ENCODE measurements at places on chromosomes 4 and X.

DNA sequence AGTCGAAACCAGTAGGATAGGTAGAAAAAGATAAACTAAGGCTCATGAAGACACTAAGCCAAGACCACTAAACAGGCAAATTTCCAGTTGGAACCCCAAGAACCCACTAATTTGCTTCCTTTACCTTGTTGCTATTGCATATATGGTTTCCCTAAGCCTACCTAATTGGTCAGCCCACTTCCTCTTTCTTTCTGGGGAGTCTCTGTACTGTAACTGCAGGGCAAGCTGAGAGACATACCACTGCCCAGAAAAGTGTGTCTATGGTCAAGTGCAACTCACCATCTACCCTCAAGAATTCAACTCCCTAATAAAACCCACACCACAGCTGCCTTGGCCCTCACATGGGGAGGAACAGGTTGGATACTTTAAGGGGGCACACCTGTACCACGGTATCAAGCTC is 28.6 kb downstream of the IDS start:
- DNase-seq, result no peak

GRCh38 chr4:986428-986878 is 391 bp upstream of the IDUA start:
- no peak for DNase-seq

GRCh38 chrX:44130189-44130588 is 157.0 kb upstream of the NDP start:
- no peak for DNase-seq

DNA sequence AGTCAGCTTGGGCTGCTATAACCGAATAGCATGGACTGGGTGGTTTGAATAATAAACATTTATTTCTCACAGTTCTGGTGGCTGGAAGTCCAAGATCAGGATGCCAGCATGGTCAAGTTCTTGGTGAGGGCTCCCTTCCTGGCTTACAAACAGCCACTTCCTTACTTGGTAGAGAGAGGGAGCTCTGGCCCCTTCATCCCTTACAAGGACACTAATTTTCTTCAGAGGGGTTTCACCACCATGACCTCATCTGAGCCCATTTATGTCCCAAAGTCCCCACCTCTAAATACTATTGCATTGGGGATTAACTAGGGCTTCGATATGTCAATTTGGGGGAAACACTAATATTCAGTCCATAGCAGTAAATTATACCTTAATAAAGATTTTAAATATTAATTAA is 61.8 kb downstream of the CLNK start:
- no peak for DNase-seq

DNA sequence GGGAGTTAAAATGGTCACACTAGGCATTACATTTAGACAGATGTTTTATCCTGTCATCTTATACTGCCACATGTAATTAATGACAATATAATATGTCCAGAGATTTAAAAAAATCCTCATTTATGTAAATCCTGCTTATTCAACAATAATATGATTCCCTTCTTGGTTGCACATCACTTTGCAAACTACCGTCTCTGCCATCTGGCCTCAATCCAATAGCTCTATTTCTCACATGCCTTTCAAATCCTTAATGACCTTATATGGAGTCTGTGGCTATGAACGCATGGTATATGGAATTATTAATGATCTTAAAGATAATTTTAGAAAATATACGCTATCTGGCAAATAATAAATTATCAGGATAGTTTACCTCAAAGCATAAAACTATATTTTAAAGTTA is 144.5 kb downstream of the NPNT start:
- DNase-seq, result no peak

DNA sequence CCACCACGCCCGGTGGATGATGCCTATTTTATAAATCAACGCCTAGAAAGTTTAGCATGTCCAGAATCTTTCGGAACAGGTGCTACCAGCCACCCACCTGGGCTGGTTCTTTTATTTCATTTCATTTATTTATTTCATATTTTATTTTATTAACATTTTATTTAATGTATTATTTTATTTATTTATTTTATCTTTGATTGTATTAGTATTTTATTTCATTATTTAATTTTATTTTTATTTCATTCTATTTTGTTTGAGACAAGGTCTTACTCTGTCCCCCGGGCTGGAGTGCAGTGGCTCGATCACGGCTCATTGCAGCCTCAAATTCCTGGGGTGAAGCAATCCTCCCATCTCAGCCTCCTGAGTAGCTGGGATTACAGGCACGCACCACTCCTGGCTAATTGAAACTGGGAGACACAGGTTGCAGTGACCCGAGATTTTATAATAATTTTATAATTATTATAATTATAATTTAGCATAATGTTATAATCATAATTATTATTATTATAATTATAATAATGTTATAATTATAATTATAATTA is 187.2 kb downstream of the SHOX start:
- DNase-seq, result no peak

GRCh38 chrX:12878536-12878935 is 11.7 kb downstream of the TLR7 start:
- no peak for DNase-seq

GRCh38 chr4:173246719-173247118 is 78.1 kb downstream of the GALNT7 start:
- DNase-seq, result no peak

DNA sequence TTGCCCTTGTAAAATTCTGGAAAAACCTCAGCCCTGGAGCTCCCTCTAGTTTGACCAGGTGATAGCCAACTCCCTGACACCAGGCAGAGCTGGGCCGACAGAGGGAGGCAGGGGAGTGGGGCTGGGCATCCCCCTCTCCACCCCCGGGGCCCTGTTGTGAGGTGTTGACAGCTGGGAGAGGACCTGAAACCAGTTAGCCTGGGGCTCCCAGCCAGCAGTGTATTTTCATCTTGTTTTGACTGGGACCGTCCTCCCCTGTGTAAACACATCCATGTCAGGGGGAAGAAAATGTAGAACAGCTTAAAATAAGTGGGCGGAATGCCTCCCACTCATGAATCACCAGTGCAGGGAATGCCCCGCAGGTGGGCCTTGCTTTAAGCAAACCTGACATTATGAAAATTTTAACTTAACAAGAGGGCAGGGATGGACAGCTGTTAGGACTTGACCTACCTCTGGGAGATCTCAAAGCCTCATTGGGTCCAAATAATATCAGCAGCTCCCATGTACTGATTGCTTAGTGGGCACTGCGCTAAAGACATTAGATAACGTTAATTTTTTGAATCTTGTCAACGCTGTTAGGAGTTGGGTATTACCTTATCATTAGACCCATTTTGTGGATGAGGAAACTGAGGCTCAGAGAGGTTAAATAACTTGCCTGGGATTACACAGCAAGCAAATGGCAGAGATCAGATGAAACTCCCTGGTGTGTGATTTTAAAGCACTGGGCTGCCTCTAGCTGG is 45.9 kb downstream of the TSC22D3 start:
- DNase-seq, result no peak

DNA sequence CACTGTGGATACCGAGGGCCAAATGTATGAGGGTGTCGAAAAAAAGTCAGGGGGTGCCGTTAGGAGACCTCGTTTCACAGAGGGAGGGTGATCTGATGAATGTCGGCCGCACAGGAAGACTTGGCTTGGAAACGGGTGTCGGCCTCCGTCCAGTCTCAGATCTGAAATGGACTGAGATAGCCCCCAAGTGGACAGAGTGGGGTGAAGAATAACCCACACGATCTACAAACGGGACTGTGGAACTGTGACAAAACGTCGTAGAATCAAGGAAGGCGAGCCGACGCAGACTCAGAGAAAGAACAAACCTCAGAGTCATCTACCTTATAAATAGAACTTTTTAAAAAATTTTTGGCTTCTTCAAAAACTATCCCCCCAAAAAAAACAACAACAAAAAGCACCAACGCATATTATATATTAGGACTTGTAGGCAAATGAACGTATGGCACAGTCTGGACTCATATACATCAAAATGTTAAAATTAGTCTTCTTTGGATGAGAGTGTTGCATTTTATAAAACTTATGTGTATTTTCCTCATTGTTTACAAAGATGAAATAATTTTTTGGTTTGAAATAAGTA is 63.8 kb upstream of the IRF2 start:
- peak; percentile 24 for DNase-seq

DNA sequence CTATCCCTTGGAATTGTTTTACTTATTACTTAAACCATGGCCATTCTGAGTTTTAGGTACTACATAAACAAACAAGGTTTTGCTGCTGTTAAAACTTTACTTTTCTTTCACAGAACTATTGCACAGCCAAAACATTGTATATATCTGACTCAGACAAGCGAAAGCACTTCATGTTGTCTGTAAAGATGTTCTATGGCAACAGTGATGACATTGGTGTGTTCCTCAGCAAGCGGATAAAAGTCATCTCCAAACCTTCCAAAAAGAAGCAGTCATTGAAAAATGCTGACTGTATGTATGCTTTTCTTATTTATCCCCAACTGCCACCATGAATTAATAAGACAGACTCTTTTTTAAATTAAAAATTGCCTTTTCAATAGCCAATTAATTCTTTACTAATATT is 69.8 kb downstream of the CCKAR start:
- no peak for DNase-seq

DNA sequence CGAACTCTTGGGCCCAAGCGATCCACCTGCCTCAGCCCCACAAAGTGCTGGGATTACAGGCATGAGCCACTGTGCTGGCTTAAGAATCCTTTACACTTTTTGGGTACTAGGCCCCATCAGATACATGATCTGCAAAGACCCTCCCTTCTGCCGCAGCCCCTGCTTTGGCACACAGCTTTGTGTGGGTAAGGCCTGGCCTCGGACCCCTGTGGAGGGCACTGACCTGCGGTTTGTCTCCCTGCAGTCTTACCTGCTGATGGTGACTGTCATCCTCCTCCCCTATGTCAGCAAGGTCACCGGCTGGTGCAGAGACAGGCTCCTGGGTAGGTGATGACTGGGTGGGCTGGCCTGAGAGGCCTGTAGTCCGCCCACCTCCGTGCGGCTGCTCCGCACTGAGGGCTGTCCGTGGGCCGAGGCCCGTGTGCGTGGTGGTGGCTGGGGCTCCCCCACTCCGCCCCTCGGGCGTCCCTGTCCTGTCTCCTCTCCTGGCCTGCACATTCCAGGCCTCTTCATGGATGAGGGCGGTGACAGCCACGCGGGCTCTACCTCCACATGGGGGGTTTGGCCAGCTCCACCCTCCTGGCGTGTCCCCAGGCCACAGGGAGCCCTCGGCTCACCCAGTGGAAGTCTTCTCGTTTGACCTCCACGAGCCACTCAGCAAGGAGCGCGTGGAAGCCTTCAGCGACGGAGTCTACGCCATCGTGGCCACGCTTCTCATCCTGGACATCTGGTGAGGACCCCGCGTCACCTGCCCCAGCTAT is 18.0 kb downstream of the DGKQ start:
- no peak for DNase-seq

All from activated T-helper 1 cell treated with anti-CD3 and anti-CD28 coated beads, Interleukin-2, amount 50 U/mL, for 16 hours (primary cell).